ENCODE measurements at places on chromosomes 5 and 9.

DNA sequence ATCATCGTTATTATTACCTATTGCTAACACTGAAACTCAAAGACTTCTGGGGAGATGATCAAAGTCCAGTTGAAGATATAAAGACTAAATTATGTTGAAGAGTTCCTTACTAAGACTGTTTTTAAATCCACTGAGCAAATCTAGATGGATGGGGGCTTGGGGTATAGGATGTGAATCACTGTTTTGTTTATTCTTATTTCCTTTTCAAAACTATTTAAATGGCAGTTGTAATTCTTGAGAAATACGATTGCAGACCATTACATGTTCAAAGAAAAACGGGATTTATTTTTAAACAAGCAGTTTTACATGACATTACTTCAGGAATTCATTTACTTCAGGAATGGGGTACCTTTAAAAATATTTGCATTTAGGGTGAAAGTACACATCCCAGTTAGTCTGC lies 4.3 kb downstream of the RASGRF2 start:
- DNase-seq: no peak

GRCh38 chr5:89407054-89407453 lies 524.1 kb upstream of the MEF2C start:
- no peak for DNase-seq

GRCh38 chr5:138620663-138621224 lies 45.5 kb upstream of the HSPA9 start:
- DNase-seq: no peak

GRCh38 chr5:128667152-128667551 lies 129.1 kb upstream of the FBN2 start:
- DNase-seq: no peak

DNA sequence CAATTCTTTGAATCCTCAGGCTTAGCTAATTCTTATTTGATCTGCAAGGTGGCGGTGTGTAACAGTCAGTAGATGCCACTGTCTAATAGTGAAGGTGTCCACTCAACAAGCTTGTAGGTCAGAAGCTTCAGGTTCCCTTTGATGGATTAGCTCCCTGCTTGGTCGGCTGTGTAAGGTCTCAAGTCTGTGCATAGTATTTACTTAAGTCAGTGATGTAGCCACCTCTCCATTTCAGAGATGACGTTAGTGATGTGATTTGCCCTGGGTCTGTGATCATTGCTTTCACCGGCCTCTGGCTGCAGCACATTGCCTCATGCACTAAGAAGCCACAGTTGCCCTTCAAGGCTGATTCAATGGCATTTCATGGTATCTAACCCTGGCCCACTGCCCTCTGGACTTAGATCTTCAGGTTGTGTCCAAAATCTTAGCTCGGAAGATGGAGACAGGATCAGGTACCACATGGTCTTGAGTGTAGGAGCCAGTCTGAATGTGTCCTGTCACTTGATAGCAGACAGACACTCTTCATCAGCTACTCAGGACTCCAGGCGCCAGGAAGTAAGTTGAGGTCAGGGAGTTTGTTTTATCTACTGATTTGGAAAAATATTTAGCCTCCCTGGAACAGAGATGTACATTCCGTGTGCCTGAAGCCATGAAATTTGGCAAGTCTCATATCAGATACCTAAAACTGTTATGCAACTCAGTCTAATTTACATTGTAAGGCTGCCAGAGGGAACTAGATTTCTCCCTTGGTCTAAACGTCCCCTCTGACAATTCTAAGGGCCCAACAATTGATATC lies 42.9 kb downstream of the SUB1 start:
- DNase-seq: no peak

DNA sequence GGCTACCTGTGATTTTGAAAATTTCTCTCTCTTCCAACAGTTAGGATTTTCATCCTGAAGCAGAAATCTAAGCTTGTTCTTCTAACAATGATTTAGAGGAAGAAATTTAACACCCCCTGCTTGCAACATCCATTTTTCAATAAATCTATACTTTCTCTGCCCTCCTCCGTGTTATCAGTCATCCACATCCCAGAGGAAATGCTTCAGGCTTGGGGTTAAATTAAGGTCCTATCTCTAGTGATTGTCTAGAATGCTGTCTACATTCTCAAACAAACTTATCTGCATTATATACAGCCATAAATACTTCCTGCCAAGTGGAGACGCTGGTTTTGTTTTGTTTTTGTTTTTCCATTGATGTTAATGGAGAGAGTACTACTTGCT lies 371.0 kb downstream of the CSNK1G3 start:
- no peak for DNase-seq

GRCh38 chr9:125429476-125430160 lies 168.0 kb downstream of the GAPVD1 start:
- no peak for DNase-seq

DNA sequence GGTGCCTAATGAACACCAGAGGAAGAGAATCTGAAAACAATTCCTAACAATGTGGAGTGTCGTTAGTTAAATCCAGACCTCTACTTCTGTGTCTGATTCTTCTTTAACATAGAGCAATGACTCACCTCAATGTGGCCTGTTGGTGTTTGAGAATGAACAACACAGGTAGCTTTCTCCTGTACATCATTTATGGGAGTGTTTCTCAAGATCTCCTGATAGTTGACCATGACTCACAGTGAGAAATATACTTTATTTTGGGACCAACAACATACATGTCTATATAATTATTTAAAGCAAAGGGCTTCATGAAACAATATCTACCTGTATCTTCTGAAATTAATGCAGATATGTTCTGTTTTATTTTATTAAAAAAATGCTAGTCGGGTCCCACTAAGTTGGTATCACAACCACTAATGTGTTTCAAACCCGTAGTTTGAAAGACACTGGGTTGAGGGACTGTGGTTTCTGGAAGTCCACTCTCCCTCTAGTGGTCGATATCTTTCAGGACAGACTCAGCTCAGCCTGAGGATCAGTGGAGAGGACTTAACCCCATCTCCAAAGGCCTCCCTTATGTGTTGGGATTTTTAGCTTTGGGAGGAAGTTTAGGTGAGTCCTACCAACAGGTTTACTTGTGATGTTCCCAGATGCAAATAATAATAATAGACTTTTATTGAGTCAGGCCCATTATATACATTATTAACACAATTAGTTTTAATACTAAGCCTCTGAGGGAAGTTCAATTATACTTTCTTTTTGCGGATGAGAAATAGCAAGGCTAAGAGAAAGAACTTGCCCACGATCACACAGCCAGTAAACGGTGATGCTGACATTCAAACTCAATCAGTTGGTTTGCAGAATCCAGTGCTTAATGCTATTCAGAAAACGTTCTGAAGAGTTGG lies 70.0 kb upstream of the KLF9 start:
- DNase-seq: peak; percentile 21

GRCh38 chr9:16344343-16344742 lies 526.1 kb downstream of the BNC2 start:
- DNase-seq: no peak

DNA sequence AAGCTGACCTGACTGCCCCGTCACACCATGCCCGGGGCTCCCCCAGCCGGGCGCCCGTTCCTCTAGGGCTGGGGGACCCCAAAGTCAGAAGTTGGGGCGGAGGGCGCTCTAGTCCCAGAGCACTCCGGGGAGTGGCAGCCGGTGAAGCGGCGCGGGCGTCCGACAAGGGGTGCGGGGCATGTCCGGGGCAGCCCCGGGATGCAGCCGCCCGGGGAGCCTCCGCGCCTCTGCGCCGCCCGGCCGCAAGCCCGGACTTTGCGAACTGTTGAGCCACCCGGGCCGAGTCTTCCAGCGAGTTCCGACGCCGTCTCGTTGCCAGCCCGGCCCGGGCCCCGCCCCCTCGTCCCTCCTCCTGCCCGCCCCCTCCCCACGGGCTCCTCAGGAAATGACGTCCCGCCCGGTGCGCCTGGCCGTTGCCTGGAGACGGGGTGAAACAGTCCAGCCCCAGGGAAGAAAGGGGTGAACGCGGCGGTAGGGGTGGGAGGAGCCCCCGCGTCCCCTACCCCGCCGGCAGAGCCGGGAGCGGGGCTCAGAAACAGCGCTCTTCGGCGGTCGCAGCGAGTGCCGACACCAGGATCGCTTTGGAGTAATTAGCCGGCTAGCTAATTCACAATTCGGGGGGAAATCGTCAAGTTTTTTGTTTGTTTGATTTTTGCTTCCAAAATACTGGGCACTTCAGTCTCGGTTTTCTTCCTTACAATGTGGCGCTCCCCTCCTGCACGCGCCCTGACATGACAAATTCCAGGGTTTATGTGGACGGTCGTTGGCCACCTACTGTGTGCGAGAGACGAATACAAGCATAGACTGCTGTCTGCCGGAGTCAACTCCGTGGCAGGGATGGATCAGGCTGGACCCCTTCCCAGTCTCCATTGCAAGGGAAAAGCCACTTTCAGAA lies at the start of gene WHRN:
Gene WHRN, minus strand, starts transcription at position 287 of the 895 bp plus-strand sequence. CDS start 672 bp downstream, outside the sequence.
- peak; percentile 88 for DNase-seq

DNA sequence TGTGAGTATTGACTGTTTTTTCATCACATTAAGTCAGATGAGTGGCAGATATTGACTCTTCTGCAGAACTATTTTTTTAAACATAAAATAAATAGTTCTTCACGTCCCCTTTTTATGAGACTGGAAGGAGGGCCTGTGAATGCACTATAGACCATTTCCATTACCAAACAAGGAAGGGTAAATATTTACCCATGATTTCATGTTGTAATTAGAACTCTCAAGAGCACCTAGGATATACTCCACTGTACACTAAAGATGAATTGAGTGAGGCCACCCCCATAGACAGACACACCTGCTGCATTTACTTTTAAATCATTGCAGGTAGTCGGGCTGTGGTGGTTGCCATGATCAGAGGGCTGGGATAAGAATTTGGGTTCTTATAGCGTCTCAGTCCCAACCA lies 22.6 kb downstream of the SLC36A1 start:
- no peak for DNase-seq

GRCh38 chr5:43312076-43312661 lies 1.0 kb downstream of the HMGCS1 start:
- DNase-seq: peak; percentile 29

GRCh38 chr5:103942587-103943186 lies 380.1 kb upstream of the NUDT12 start:
- no peak for DNase-seq

GRCh38 chr9:98894171-98894570 lies 49.5 kb upstream of the COL15A1 start:
- peak; percentile 58 for DNase-seq

GRCh38 chr5:156009583-156009982 lies 317.4 kb upstream of the SGCD start:
- DNase-seq: no peak

- DNase-seq: no peak
These were observed 53.0 kb downstream of the NR2F1 start for GRCh38 chr5:93635991-93636390.

DNA sequence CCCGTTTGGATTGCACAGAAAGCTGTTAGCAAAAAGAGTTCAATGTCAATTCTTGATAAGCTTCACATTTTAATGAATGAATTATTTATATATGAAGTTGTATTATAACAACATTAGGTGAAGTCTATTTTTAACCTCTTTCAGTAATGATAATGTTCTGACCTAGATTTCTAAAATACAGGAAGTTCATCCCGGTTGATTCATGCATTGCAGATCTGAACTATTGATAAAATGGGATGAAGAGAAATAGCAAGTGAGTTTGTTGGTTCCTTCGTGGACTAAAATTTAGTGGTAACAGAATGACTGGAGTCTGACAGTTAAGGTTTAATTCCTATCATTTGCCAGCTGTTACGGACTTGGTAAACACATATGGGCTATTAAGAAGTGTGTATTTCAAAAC lies 180.5 kb downstream of the PCSK1 start:
- DNase-seq: no peak

- DNase-seq: no peak
These were observed 18.1 kb downstream of the TCF7 start for GRCh38 chr5:134132372-134133187.

DNA sequence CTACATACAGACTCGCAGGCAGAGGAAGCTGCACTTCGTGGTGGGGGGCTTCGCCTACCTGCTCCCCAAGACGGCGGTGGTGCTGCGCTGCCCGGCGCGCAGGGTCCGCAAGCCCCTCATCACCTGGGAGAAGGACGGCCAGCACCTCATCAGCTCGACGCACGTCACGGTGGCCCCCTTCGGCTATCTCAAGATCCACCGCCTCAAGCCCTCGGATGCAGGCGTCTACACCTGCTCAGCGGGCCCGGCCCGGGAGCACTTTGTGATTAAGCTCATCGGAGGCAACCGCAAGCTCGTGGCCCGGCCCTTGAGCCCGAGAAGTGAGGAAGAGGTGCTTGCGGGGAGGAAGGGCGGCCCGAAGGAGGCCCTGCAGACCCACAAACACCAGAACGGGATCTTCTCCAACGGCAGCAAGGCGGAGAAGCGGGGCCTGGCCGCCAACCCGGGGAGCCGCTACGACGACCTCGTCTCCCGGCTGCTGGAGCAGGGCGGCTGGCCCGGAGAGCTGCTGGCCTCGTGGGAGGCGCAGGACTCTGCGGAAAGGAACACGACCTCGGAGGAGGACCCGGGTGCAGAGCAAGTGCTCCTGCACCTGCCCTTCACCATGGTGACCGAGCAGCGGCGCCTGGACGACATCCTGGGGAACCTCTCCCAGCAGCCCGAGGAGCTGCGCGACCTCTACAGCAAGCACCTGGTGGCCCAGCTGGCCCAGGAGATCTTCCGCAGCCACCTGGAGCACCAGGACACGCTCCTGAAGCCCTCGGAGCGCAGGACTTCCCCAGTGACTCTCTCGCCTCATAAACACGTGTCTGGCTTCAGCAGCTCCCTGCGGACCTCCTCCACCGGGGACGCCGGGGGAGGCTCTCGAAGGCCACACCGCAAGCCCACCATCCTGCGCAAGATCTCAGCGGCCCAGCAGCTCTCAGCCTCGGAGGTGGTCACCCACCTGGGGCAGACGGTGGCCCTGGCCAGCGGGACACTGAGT lies 255.9 kb downstream of the SAXO1 start:
- no peak for DNase-seq

DNA sequence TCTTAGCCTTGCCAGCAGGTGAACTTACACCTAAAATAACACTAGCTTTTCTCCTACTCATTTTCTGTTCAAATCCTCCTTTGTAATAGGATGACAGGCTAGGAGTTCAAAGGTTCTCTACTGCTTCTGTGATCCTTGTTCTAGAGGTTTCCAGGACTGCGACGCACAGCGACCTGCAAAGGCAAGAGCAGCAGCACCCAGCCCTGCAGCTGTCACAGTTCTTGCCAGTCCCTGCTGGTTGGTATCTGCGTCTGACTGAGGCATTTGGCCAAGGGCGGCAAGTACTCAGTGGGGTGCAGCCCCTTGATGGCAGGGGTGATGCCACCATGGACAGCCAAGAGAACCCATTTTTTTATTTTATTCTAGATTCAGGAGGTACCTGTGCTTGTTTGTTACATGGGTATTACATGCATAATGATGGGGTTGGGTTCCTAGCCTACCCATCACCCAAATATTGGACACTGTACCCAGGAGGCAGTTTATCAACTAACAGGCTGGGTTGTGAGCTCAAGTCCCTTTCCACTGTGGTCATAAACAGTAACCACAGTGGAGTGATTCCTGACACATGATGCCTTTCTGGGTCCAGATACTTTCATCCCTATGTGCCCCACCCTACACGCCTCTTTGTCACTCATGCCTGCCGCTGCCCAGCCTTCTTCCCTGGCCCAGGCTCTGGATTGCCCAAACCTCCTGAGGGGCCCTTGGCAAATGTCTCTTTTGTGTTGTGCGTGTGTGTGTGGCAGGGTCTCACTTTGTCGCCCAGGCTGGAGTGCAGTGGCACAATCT lies 111.0 kb downstream of the GAPVD1 start:
- no peak for DNase-seq

GRCh38 chr9:36191686-36192085 lies 965 bp downstream of the CLTA start:
- no peak for DNase-seq

- DNase-seq: no peak
These were observed 19.2 kb downstream of the DAPK1 start for GRCh38 chr9:87516926-87517290.

Measured in large intestine (tissue), 12 donors.